CD8-positive, alpha-beta memory T cell (primary cell): ENCODE measurements at places on chromosomes 16 and 17. TPM values are rescaled to one million over a fixed set of nuclear protein-coding genes. Genes with fewer than 3 reads are reported as not detected.

The DNAAF1 gene
- not detected for total RNA-seq

The HOXB4 gene
- total RNA-seq, result 3.4 TPM

The NPIPB8 gene
- total RNA-seq, result 1.3 TPM

The CES3 gene
- 0.16 TPM for total RNA-seq

The EVPLL gene
- not detected for total RNA-seq

The ODAD4 gene
- 0.57 TPM for total RNA-seq

The TLCD2 gene
- 0.09 TPM for total RNA-seq

The RHBDL1 gene
- total RNA-seq, result 0.44 TPM

The IGSF6 gene
- total RNA-seq, result 1.1 TPM

The MYADML2 gene
- total RNA-seq, result not detected

The NTN1 gene
- 0.24 TPM for total RNA-seq

The HOXB13 gene
- not detected for total RNA-seq

The PYDC1 gene
- not detected for total RNA-seq

The CCL14 gene
- total RNA-seq, result not detected

The ZG16B gene
- 0.74 TPM for total RNA-seq

The TMEM88 gene
- 5.3 TPM for total RNA-seq

The ATP2A3 gene
- 111 TPM for total RNA-seq

The TP53TG3C gene
- total RNA-seq, result not detected

The FAAP100 gene
- total RNA-seq, result 52.5 TPM

The STRADA gene
- total RNA-seq, result 56.7 TPM

The KRT24 gene
- total RNA-seq, result not detected

The MSLN gene
- not detected for total RNA-seq

The ARL4D gene
- total RNA-seq, result 2.3 TPM

The UTS2R gene
- total RNA-seq, result not detected

The CUEDC1 gene
- total RNA-seq, result 0.33 TPM

The SOCS3 gene
- total RNA-seq, result 27.4 TPM

The KCNG4 gene
- total RNA-seq, result not detected

The SP6 gene
- 0.09 TPM for total RNA-seq
